Left lung (tissue), 14 donors: ENCODE measurements at places on chromosomes 2 and 18. TPM values are rescaled to one million over a fixed set of nuclear protein-coding genes. Genes with fewer than 3 reads are reported as not detected.

The SCN1A gene
- 0.60 TPM for polyA plus RNA-seq

The CCDC68 gene
- polyA plus RNA-seq, result 82.2 TPM

The RUFY4 gene
- 0.41 TPM for polyA plus RNA-seq

The CNGA3 gene
- polyA plus RNA-seq, result not detected

- DNase-seq, result no peak
These were observed 452.7 kb upstream of the HNMT start for GRCh38 chr2:137511526-137511925.
